Activated B cell treated with CpG ODN at 0.5 μM for 24 hours (primary cell): ENCODE measurements at places on chromosomes 13 and 19. TPM values are rescaled to one million over a fixed set of nuclear protein-coding genes. Genes with fewer than 3 reads are reported as not detected.
A peak's percentile ranks its signal among the peaks of the same experiment; 100 is the strongest.

Gene SHD
- not detected in 2 replicates for total RNA-seq

Gene CYP4F2
- total RNA-seq = not detected in 2 replicates

Gene LILRB3
- 0.37 and 1.1 TPM in 2 replicates for total RNA-seq

Gene ZNF723
- total RNA-seq = not detected in 2 replicates

Gene CDX2
- not detected in 2 replicates for total RNA-seq

DNA sequence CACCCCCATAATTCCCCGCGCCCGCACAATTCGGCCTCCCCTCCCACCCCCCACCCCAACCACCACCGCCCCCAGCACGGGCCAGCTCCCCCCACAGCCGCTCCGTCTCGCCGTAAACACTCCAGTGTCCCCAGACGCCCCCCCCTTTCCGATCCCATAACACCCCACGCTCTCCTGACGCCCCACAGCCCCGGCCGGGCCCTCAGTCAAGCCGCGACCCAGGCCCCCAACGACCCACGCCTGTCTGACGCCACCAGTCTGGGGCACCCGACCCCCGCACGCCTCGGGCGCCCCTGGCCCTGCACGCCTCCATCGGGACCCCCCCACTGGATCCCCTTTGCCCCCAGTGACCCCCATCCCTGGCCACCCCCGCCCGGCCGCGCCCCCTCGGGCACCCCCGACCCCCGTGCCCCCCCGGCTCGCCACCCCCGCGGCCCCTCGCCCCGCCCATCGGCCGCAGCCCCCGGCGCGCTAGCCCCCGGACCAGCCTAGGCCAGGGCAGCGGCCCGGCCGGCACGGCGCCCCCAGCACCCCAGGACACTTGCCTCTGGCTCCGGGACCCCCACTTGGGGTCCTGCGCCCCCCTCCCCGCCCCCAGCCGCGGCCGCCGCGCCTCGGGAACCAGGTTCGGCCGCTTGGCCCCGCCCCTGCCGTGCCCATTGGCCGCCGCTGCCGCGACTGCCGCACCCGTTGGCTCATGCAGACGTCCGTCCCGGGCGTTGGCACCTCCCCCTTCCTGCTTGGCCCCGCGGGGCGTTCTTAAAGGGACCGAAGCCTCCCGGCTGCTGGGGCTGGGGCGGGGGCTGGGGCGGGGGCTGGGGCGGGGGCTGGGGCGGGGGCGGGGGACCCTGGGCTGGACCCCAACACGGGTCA is at the start of gene FKBP8:
Gene FKBP8, minus strand, starts transcription at position 633 of the 873 bp plus-strand sequence. CDS start 1,603 bp downstream, outside the sequence.
- H3K36me3 ChIP-seq = peaks cover 21% of the 10 kb centered on the region
- H3K4me1 ChIP-seq = peaks cover 23% of the 10 kb centered on the region
- no peaks in the 10 kb centered on the region for H3K27me3 ChIP-seq
- peak; percentile 92 for DNase-seq

DNA sequence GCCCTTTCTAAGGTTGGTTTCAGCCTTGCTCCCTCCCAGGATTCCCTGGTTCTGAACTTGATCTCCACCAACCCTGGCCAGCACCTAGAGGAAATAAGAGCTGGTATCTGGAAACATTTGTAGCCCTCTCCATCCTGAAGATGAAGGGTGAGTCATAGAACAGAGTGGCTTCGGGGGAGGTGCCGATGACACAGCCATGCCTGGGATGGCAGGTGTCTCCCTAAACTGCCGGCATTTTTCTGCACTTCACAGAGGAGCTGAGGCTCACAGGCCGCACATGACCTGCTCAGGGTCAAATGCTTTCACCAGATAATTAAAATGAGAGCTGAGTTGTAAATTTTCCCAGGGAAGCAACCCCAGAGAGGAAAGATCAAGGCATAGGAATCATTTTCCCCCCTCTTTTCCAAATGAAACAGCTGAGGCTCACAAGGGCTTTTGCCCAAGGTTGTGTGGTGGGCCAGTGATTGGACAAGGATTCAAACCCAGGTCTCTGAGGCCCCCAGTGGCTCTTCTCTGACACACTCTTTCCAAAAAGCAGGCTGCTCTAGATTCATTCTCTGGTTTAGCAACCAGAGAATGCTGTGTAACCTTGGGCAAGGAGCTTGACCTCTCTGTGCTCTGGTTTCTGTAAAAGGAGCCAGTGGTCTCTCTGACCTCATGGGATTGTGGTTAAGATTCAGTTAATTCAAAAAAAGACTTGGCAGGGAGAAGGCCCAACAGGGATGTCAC is 1.2 kb upstream of the SLC25A42 start:
- peak overlapping the region; percentile 88 for H3K4me3 ChIP-seq
- peaks cover 24% of the 10 kb centered on the region for H3K36me3 ChIP-seq
- H3K4me1 ChIP-seq = peaks cover 44% of the 10 kb centered on the region
- no peak for DNase-seq
- no peaks in the 10 kb centered on the region for H3K27me3 ChIP-seq
- peak overlapping the region; percentile 77 for H3K27ac ChIP-seq

DNA sequence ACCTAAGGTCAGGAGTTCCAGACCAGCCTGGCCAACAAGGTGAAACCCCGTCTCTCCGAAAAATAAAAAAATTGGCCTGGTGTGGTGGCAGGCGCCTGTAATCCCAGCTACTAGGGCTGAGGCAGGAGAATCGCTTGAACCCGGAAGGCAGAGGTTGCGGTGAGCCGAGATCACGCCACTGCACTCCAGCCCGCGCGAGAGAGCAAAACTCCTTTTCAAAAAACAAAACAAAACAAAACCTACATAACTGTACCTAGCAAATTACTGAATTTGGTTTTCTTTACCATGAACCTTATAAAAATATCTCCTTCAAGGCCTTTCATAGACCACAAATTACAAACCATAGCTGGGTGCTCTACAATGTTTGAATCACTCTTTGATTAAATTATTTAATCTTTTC is 760 bp downstream of the ZNF91 start:
- H3K27ac ChIP-seq = peak overlapping the region; percentile 98
- DNase-seq = no peak
- peaks cover 46% of the 10 kb centered on the region for H3K4me1 ChIP-seq
- H3K36me3 ChIP-seq = peaks cover 33% of the 10 kb centered on the region
- no peaks in the 10 kb centered on the region for H3K27me3 ChIP-seq

GRCh38 chr13:112893570-112894422 is 75.2 kb upstream of the MCF2L start:
- H3K4me3 ChIP-seq = peak overlapping the region; percentile 59
- H3K27ac ChIP-seq = no peak overlapping the region

- H3K27ac ChIP-seq = no peak overlapping the region
- no peaks in the 10 kb centered on the region for H3K36me3 ChIP-seq
- no peaks in the 10 kb centered on the region for H3K4me1 ChIP-seq
- peaks cover 2% of the 10 kb centered on the region for H3K27me3 ChIP-seq
These were observed 1.5 kb downstream of the GIPC3 start for GRCh38 chr19:3586707-3587346.

DNA sequence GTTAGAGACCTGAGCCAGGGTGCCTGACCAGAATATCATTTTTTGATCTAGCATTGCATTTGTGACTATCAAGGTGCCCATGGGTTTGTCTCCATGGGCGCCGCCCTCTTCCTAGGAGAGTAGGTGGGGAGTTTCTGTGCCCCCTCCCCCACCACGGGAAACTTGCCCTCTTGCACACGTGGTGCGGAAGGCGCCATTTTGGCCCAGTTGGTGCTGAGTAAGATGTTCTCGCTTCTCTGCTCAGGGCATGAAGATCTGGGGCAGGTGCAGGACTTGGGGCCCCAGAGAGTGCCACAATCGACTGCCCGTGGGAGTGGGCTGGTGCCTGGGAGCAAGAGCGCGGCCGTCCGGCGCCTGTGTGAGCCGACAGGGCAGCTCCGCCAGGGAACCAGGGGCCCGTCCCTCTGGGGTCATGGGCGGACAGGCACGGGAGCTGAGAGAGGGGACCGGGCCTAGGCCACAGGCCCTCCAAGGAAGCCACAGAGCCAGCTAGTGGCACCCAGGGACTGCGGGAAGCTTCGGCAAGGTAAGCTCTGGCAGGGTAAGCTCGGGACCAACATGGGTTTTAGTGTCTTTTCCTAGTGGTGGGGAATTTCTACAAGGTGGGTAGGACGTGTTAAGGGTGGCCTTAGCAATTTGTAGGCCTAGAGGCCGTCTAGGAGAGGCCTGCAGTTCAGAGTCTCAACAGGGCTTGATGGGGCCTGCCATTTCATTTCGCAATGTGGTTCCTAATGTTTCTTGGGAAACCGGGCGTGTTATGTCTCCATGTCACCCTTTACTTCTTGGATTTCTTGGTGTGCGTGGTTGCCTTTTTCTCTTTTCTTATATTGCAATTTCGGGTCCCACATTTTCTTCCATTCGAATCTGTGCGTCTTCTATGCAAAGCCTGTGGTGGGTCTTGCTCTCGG is 14.5 kb downstream of the SACS start:
- H3K4me1 ChIP-seq = no peaks in the 10 kb centered on the region
- H3K36me3 ChIP-seq = no peaks in the 10 kb centered on the region
- peaks cover 2% of the 10 kb centered on the region for H3K27me3 ChIP-seq
- no peak overlapping the region for H3K27ac ChIP-seq
- no peak overlapping the region for H3K4me3 ChIP-seq
- DNase-seq = no peak

DNA sequence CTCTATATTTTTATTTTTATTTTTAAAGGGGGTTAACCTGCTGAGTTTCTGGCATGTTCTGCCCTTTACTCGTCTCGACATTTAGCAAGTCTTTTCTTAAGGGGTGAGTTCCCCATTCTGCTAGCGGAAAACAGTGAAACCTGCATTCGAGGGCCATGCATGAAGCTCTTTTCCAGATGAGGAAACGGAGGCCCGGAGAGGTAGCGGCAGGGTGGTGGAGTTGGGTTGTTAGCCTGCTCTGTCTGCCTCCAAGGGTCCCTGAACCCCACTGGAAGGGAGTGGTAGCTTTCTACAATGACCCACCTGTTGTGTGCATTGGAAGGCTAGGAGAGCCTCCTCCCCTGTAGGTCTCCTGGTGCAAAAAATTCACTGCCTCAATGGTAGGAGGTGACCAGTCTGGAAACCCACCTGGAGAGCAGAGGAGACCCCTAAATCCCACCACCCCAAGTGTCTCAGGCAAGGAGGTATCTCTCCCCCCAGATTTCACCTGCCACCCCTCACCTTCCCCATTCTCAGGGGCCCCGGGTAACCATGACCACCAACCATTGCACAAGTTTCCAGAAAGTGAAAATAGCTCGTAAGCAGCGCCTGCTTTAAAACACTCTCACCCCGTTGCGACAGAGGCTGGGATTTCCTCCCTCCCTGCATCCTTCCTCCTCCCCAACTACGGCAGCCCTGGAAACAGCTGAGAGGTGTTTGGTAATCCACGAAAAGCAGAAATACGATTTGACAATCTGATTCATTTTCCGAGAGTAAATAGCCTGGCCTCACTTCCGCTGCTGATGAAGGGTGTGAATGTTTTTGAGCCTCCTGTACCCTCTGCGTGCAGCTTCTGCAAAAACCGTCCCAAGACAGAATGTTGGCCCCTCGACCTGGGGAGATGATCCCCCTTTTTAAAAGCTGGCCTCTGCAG is 3.5 kb downstream of the KLF2 start:
- peaks cover 68% of the 10 kb centered on the region for H3K4me1 ChIP-seq
- H3K27me3 ChIP-seq = no peaks in the 10 kb centered on the region
- peaks cover 41% of the 10 kb centered on the region for H3K36me3 ChIP-seq
- H3K4me3 ChIP-seq = peak overlapping the region; percentile 95
- H3K27ac ChIP-seq = peak overlapping the region; percentile 94

GRCh38 chr13:111966933-111967332 is 100.0 kb upstream of the SOX1 start:
- H3K27me3 ChIP-seq = peaks cover 4% of the 10 kb centered on the region
- H3K27ac ChIP-seq = no peak overlapping the region
- DNase-seq = no peak
- no peak overlapping the region for H3K4me3 ChIP-seq

GRCh38 chr19:11142528-11143171 is 12.9 kb downstream of the SPC24 start:
- H3K27me3 ChIP-seq = peaks cover 14% of the 10 kb centered on the region
- no peak overlapping the region for H3K27ac ChIP-seq
- no peak overlapping the region for H3K4me3 ChIP-seq
- DNase-seq = no peak
- no peaks in the 10 kb centered on the region for H3K36me3 ChIP-seq
- peaks cover 10% of the 10 kb centered on the region for H3K4me1 ChIP-seq

GRCh38 chr13:52810526-52810925 is 37.9 kb downstream of the PCDH8 start:
- no peaks in the 10 kb centered on the region for H3K36me3 ChIP-seq
- H3K4me3 ChIP-seq = no peak overlapping the region
- no peak overlapping the region for H3K27ac ChIP-seq
- DNase-seq = no peak
- peaks cover 5% of the 10 kb centered on the region for H3K27me3 ChIP-seq
- H3K4me1 ChIP-seq = no peaks in the 10 kb centered on the region

DNA sequence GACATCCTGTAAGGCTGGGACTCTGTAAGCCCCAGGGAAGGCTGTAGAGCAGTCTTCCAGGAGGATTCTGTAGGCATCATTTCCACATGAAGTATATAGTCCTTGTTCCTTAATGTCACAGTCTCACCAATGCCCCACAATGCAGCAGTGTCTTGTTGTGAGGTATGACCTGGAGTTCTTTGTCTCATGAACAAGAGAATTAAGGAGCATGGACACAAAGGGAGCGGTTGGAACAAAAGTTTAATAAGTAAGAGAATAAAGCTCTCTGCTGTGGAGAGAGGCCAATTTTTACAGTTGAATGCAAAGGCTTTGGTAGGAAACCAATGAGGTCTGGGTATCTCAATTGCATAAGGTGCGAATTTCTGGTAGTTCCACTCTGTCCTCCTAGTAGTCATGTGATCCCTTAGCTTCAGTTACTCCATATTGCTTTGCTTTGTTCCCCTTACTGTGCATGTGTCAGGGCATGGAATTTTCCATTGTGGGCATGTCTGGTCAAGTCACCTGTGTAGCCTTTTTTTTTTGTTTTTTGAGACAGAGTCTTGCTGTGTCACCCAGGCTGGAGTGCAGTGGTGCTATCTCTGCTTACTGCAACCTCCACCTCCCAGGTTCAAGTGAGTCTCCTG is 124.3 kb upstream of the TMTC4 start:
- DNase-seq = no peak
- H3K4me1 ChIP-seq = no peaks in the 10 kb centered on the region
- H3K4me3 ChIP-seq = no peak overlapping the region
- no peaks in the 10 kb centered on the region for H3K36me3 ChIP-seq

GRCh38 chr13:34037636-34038540 is 219.9 kb downstream of the RFC3 start:
- no peak overlapping the region for H3K4me3 ChIP-seq
- no peak for DNase-seq
- peaks cover 3% of the 10 kb centered on the region for H3K4me1 ChIP-seq
- no peak overlapping the region for H3K27ac ChIP-seq
- H3K27me3 ChIP-seq = peaks cover 2% of the 10 kb centered on the region

- H3K27me3 ChIP-seq = no peaks in the 10 kb centered on the region
- DNase-seq = no peak
These were observed 499 bp upstream of the MYO1F start for GRCh38 chr19:8577741-8578140.

DNA sequence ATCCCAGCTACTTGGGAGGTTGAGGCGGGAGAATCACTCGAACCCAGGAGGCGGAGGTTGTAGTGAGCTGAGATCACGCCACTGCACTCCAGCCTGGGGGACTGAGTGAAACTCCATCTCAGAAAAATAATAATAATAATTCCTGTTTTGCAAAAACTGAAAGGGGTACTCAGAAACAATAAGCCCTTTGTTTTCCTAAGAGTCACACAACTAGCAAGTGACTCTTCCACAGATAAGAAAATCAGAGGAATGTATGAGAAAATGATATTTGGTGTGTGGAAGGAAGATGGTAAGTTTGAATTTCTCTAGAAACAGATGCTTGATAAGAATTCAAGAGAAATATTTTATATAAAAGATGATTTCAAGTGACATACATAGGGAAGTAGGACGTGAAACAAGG is 35.1 kb downstream of the SYDE1 start:
- H3K27ac ChIP-seq = no peak overlapping the region
- no peaks in the 10 kb centered on the region for H3K36me3 ChIP-seq
- H3K27me3 ChIP-seq = peaks cover 16% of the 10 kb centered on the region
- H3K4me3 ChIP-seq = no peak overlapping the region
- DNase-seq = no peak
